Stimulated activated CD4-positive, alpha-beta T cell treated with anti-CD3 and anti-CD28 coated beads, TNF-alpha, amount 100 ng/mL, for 4 hours (primary cell): ENCODE measurements at places on chromosomes 6 and 20.

GRCh38 chr6:135274561-135275293, 93.6 kb downstream of the MYB start:
- DNase-seq: no peak

GRCh38 chr6:87426789-87427188, 19.0 kb downstream of the CFAP206 start:
- no peak for DNase-seq

GRCh38 chr20:15316556-15316955, 979.1 kb upstream of the FLRT3 start:
- DNase-seq: no peak

- no peak for DNase-seq
Measured at GRCh38 chr20:23304616-23305015, 46.0 kb upstream of the NXT1 start.

GRCh38 chr6:130794738-130795137, 32.5 kb upstream of the SMLR1 start:
- DNase-seq: no peak

GRCh38 chr20:1894951-1895673, at the start of gene SIRPA:
Gene SIRPA (plus strand): TSS chr20:1895407. CDS start chr20:1895448, 41 bp downstream.
- DNase-seq: no peak

GRCh38 chr6:87522686-87523085, 49.9 kb downstream of the SLC35A1 start:
- no peak for DNase-seq

- DNase-seq: no peak
Measured at GRCh38 chr6:55916188-55916587, 40.8 kb upstream of the BMP5 start.
